ENCODE measurements at places on chromosomes 11 and 22. TPM values are rescaled to one million over a fixed set of nuclear protein-coding genes. Genes with fewer than 3 reads are reported as not detected.

EIF4G2 gene
- 748 TPM for total RNA-seq

DNA sequence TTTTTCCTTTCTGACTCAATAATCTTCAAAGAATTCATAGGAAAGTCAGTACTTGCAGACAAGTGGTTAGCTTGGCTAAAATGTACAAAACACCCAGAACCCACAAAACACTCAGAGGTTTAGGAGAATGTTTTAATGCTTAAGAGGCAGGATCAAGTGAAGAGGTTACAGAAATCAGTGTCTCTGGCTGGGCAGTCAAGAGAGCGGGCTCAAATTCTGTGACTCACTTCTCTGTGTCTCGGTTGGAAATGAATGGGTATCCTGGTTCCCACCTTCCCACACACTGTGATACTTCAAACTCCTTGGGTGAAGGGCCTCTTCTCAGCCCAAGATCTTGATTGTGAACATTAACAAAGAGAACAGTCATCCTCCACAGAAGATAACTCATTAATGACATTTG lies 3.8 kb downstream of the MPEG1 start:
- no peak for DNase-seq

DNA sequence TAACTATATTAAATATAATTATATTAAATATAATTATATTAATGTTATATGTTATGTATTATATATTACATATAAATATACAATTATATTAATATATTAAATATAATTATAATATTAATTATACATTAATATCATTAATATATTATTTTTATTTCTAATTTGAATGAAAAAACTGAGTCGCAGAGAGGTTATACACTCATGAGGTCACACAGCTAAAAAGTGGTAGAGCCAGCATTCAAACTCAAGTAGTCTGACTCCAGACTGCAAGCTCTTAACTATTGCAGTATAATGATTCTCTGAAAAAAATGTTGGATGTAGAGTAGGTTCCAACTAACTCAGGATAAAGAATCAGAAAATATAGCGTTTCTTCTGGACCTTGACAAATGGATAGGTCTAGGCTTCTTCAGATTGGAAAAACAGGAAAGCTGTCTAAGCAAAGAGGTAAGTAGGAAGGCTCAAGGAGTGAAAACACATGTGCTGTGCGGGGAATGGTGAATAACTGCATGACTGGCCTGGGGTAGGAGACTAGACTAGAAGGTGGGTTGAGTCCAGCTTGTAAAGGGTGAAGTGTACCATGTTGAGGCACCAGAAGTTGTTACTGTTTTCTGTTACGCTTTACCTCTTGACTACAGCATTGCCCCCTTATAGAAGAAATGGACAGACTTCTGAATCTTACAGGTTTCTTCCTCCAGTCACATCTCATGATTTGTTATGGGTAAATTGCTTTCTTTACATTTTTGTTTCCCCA lies 80.3 kb downstream of the TRIM44 start:
- no peak for DNase-seq

LRRC4C gene
- total RNA-seq = 2.2 TPM

- DNase-seq = no peak
Measured at GRCh38 chr22:38435010-38435409, 20.0 kb downstream of the KCNJ4 start.

DNA sequence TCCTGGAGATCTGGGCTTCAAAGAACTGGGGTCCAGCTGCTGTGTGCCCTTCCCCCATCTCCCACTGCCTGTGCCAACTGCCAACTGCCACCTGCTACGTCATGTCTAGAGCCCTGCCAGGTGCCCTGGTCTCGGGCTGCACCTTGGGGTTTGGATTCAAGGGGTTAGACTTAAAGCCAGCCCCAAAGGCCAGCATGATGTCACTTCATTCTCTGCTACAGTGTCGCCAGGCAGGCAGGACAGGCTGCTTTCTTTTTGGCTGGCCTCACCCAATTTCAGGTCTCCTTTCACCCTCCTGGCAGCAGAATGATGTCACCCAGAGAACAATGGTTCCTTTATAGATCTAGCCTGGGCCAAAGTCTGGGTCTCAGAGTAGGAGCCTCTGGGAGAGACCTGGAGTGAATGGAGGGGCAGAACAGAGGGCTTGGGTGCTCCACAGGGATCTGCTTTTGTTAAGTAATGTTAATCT lies 79.5 kb upstream of the CRYBB3 start:
- DNase-seq = no peak

GRCh38 chr11:104623518-104623917 lies 274.7 kb downstream of the CASP12 start:
- no peak for DNase-seq

FIBIN gene
- 30.0 TPM for total RNA-seq

- DNase-seq = peak; percentile 100
Measured at GRCh38 chr11:75428281-75428724, 4.7 kb downstream of the KLHL35 start.

DNA sequence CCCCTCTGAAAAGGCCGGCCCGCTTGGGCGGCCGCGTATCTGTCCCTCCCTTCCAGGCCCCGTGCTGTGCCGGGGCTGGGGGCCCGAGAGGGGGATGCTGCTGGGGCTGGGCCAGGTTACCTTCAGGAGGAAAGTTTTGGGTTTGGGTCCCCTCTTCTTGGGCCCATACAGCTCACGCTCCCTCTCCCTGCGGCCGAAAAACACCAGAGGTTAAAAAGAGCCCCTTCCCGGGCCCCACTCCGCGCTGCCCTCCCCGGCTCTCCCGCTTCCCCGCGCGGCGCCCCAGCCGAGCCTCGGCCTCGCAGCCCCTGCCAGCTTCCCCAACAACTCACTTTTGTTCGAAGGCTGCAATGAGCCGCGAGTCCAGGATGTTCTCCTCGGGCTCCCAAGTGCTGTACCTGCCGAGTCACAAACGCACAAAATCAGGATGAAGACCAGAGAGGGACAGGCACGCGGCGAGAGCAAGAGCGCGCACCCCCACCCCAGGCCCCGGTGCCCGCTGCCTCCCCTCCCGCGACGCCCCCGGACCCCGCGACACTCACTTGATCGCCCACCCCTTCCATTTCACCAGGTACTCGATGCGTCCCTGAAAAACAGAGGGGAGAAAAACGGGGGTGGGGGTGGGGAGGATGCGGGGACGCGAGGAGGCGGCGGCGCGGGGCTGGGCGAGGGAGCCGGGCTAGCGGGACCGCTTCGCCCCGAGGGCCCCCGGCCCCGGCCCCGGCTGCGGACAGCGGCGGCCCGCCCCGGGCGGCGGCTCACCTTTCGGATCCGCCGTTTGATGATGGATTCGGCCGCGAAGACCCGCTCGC lies 450 bp downstream of the CBX6 start:
- DNase-seq = peak; percentile 94

CD3E gene
- total RNA-seq = not detected

GRIK4 gene
- under 0.01 TPM for total RNA-seq

DNA sequence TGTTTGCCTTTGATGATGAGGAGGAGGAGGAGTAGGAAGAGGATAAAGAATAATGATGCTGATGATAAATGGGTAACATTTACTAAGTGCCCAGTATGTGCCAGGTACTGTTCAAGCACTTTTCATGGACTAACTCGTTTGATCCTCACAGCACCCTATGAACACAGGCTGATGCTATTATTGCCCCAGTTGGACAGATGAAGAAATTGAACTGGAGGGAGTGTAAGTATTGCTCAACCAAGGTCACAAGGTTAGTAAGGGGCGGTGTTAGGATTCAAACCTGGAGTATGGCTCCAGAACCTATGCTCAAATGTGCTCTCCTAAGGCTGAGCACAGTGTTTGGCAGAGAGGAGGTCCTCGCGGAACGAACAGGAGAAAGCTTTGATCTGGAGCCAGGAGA lies 78.6 kb downstream of the SYN3 start:
- no peak for DNase-seq

KRTAP5-2 gene
- total RNA-seq = not detected

DNA sequence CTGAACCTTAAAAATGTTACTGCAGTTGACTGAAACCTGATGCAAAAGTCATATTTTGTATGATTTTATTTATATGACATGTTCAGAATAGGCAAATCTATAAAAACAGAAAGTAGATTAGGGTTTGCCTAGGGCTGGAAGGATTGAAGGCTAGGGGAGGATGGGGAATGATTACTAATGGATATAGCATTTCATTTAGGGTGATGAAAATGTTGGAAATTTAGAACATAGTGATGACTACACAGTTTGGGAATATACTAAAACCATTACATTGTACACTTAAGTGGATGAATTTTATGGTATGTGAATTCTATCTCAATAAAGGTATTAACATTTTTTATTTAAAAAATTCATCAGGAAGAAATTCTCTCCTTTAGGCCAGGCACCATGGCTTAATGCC lies 22.9 kb upstream of the PAFAH1B2 start:
- DNase-seq = peak; percentile 47

LAYN gene
- 81.8 TPM for total RNA-seq

- DNase-seq = no peak
Measured at GRCh38 chr22:49426098-49426497, 401.6 kb downstream of the BRD1 start.

- no peak for DNase-seq
Measured at GRCh38 chr11:29319210-29319609, 697.6 kb downstream of the KCNA4 start.

DNA sequence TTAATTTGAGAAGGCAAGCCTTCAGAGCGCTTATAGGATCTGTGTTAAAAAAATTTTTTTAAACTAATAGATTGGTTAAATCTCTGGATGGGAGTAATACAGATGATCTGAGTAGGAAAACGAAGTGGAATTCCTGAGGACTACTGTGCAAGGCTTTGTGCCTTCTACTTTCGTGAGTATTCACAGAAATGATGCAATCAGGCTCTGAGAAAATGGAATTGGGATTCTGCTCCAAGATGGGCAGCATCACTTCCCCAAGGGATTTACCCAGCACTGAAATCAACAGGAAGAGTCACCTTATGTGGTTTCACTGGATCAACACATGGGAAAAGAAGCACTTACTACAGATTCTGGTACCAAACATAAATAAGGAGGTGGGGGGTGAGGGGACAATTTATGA lies 12.5 kb downstream of the KMT5B start:
- DNase-seq = peak; percentile 53

- peak; percentile 88 for DNase-seq
Measured at GRCh38 chr11:120562806-120563425, 51.4 kb downstream of the GRIK4 start.

ANO5 gene
- 0.59 TPM for total RNA-seq

- DNase-seq = peak; percentile 58
Measured at GRCh38 chr22:43297270-43298061, 45.7 kb downstream of the SCUBE1 start.

- DNase-seq = peak; percentile 81
Measured at GRCh38 chr11:709109-709997, 3.3 kb downstream of the EPS8L2 start.

COA4 gene
- 42.7 TPM for total RNA-seq

OR52H1 gene
- 0.29 TPM for total RNA-seq

THY1 gene
- 308 TPM for total RNA-seq

DNA sequence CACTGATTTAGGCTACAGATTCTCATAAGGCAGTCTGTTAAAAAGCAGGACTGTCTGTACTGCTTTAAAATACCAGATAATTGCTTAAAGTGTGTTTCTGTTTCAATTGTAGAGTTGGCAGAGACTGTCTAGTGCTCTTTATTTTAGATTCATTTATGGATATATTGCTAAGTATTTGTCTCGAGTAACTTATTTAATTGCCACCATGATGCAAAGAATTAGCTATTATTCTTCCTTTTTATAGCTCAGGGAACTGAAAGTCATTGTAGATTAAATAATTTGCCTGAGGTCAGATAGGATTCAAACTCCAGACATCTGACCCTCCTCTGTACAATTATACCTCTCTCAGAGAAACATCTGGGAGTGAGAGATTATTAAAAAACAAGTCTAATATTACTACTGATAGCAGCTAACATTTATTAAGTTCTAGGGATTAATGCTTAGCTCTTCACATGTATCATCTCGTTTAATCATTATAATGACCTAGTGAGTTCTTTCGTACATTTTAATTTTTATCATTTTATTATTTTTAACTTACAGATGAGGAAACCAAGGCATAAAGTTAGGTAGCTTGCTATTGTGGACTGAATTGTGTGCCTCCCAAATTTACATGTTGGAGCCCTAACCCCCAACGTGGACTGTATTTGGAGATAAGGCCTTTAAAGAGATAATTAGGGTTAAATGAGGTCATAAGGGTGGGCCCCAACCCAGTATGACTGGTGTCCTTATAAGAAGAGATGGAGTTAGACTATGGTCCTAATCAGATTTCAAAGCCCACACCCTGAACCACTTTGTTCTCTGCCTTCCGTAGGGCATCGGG lies 19.7 kb upstream of the RAG2 start:
- DNase-seq = no peak

DNA sequence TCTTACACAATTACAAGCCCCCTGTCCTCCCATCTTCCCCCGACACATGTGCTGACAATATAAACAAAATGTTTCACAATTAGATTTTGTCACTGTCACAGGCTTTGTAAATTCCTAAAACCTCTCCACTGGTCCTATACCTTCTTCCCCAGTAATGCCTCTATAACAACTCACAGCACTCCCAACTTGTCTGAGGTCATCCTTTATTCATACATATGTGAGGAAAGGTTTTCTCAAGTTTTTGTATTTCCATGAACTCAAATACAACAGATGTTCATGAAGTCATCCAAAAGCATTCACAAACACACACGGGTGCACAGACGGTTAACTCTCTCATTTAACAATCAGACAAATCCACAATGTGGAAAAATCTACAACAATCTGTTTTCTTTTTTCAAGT lies 1.9 kb downstream of the OR52H1 start:
- no peak for DNase-seq

GRCh38 chr22:47050401-47051051 lies 288.1 kb downstream of the TBC1D22A start:
- DNase-seq = peak; percentile 54

- no peak for DNase-seq
Measured at GRCh38 chr22:27825174-27825573, 23.6 kb upstream of the MN1 start.

GRCh38 chr22:22546490-22546889 lies 12.6 kb downstream of the PRAME start:
- no peak for DNase-seq
